Stimulated activated CD4-positive, alpha-beta T cell treated with anti-CD3 and anti-CD28 coated beads, Interleukin-15, amount 100 ng/mL, for 1 hour (primary cell): ENCODE measurements at places on chromosomes 5 and 9.
A peak's percentile ranks its signal among the peaks of the same experiment; 100 is the strongest.

DNA sequence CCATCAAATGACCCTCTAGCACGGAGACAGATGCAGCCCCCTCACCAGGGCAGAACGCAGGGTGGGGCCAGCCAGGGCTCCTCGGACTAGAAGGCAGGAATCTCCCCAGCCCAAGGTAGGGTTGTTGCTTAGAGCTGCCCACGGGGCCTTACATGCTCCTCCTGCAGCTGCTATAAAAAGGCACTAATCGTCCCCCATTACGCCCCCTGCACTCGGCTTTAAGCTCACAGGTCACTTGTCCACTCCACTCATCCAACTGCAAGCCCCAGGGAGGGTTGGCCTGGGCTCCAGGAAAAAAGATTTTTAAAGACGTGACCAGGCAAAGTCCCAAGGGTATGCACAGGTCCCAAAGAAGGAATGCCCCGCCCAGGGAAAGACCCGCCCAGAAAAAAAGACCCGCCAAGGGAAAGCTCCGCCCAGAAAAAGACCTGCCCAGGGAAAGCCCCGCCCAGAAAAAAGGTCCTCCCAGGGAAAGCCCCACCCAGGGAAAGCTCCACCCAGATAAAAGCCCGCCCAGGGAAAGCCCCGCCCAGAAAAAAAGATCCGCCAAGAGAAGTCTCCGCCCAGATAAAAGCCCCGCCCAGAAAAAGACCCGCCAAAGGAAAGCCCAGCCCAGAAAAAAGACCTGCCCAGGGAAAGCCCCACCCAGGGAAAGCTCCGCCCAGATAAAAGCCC lies 11.1 kb downstream of the GRIN1 start:
- DNase-seq, result no peak

GRCh38 chr9:136721339-136722092 lies 9.1 kb downstream of the DIPK1B start:
- DNase-seq, result no peak

DNA sequence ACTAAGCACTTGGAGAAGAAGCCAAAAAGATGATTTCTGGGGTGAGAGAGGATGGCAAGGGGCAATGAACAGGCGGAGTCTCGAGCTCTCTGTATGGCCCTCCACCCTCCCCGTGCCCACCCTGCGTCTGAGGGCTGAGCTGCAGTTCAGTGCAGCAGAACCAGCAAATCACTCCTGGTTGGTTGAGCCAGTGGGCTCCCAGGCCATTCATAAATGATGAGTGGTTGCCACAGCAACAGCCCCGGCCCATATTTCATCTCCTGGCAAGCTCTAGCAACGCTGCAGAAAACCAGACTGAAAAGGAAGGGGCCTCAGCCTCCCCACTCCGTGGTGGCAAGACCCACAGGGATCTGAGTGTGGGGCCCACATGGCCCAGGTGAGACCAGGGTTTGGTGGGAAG lies 93.8 kb upstream of the PPP1R26 start:
- DNase-seq, result no peak

DNA sequence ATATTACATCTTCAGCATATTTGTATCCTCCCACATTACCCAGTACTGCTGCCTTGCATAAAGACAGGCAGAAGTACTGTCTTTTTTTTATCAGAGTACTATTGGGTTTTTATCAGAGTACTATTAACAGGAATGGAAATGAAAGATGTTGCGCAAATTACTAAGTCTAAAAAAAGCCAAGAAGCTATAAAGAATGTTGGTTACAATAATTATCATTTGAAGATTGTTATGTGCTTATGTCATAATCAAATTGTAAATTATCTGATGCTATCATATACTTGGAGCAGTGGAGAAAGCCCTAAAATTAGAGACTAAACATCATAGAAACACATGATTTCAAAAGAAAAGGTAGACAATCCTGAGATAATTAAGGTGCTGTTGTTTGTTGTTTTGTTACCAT lies 188.8 kb downstream of the CCDC192 start:
- DNase-seq, result no peak

GRCh38 chr5:135089912-135090311 lies 55.9 kb upstream of the PITX1 start:
- DNase-seq, result no peak

DNA sequence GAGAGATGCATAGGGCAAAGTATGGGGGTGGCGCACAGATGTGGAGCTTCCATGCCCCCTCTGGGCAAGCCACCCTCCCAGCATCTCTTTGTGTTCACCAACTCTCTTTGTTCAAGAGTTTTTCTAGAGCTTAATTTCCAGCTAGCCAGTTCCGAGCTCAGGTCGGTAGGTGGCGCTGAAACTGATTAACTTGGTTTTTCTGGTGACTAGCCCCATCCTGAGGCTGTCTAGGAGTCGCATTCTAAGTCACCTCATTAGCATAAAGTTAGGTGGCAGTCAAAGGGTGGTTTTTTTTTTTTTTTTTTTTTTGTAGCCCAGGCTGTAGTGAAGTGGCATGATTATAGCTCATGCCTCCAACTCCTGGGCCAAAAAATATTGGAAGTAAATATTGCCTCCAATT lies 476.4 kb downstream of the KDM4C start:
- no peak for DNase-seq

GRCh38 chr5:98936948-98937715 lies 8.3 kb upstream of the CHD1 start:
- no peak for DNase-seq

- DNase-seq, result no peak
These were observed 26.1 kb upstream of the GLIPR2 start for GRCh38 chr9:36110434-36110833.

DNA sequence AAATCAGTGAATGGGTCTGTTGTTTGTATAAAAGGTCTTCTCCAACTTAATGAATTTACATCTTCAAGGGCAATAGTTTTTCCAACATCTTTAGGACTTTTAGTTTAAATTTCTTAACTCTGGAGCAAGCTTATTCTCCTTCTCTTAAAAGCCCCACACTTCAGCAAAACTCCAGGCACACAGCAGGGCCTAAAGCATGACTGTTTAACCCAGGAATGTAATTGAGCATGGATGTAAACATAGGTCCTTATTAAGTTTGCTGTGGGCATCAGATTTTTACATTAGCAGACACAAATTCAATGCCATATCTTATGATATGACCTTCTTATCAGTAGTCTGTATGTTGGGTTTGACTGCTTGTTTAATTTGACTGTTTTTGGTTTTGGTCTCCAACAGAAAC lies 78.9 kb downstream of the ABCA1 start:
- DNase-seq, result no peak

DNA sequence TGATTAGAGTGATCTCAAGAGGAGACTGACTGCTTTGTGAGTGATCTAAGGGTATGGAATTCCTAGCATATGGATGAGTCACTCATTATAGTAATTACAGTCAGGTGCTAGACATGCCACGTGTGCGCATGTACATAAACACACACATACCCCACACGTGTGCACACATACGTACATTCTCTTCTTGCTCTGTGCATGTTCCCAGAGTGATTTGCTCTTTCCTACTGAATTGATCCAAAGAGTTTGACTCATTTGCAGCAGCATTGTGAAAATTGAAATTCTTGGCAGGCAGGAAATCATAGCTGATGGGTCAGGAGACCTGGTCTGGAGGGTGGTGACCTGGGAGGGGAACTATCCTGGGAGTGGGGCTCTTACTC lies 63.8 kb downstream of the ANGPTL2 start:
- DNase-seq, result no peak

DNA sequence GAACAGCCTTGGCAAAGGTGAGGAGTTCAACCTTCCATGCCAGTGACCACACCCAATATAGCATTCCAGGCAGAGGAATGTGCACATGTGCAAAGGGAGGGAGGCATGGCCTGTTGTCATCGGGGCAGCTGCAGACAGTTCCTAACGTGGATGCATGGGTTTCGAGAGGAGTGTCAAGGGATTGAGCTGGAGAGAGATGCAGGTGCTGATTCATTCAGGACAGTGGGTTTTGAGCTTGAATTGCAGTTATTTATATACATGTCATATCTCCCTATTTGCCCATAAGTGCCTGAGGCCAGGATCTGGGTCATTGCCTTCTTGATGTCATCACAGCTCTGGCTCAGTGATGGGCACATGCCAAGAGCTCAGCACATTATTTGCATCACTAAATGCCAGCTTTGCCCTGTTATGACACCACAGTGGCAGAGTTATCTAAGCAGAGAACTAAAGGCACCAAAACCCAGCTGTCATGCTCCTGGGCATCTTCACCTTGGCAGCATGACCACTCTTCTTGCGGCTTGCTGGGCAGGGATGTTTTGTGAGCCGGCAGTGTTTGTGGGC lies 278.0 kb downstream of the NTRK2 start:
- no peak for DNase-seq

- no peak for DNase-seq
These were observed 467.0 kb downstream of the CDH10 start for GRCh38 chr5:24177821-24178220.

DNA sequence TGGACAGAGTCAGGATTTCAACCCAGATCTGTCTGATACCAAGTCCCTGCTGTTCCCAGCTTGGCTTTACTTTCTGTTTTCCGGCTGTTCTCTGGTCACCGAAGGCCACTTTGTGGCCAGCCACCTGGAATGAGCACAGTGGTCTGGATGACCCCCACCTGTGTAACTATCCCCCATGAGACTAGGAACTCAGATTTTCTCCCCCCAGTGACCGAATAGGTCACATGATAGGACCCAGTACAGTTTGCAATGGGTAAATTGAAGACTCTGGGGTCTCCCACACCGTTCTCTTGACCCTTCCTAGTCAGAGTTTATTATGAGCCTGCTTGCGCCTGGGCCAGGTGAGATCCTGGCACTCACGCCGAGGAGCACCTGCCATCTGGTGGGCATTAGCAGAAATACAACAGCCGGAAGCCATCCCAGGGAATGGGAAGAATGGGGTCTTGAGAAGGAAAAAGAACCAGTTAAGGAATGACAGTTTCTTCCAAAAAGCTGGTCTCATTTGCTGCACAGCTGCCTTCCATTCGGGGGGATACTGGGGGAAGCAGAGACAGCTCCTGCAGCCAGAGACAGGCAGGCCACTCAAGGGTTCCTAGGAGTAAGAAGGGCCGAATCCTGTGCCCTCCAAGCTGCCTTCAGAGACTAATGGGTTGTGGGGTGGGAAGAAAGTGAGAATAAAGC lies 7.1 kb downstream of the PHYHD1 start:
- peak; percentile 25 for DNase-seq

DNA sequence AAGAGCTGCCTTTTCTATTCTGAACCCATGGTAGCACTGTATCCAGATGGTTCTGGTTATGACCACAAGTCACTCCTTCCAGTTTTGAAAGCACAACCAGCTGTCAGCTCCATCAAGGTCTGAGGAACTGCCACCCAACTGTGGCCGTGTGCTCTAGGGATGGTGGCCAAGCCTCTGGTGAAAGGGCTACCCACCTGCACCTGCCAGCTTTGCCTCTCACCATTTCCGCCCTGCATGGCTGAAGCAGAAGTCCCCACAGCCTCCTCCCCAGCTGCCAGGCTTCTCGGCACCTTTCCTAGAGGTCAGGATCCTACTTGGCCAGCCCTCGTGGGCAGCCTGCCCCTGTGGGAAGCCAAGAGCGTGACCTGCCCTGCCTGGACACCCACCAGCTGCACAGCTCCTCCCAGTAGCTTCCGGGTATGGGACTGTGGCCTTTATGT lies 16.8 kb downstream of the SEMA5A start:
- no peak for DNase-seq

DNA sequence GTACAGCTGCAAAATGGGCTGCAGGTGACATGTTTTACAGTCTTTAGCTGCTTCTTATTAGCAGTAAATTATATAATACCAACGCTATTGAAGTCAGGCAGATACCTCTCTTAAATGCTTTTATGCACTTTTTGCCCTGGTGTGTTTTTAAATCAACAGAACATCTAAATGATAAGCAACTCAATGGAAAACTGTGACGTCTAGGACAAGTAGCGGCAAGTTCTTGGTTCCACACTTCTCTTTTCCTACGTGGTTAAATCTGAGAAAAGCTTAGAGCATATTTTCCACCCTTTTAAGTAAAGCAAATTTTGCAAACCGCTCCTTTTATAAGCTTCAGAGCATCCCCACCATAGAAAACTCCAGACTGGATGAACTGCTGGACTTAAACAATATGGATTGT lies 58.1 kb downstream of the CEMIP2 start:
- DNase-seq, result no peak

- DNase-seq, result no peak
These were observed 92.0 kb upstream of the RAI14 start for GRCh38 chr5:34563931-34564709.

- no peak for DNase-seq
These were observed 241.5 kb downstream of the NR3C1 start for GRCh38 chr5:143161885-143162540.

DNA sequence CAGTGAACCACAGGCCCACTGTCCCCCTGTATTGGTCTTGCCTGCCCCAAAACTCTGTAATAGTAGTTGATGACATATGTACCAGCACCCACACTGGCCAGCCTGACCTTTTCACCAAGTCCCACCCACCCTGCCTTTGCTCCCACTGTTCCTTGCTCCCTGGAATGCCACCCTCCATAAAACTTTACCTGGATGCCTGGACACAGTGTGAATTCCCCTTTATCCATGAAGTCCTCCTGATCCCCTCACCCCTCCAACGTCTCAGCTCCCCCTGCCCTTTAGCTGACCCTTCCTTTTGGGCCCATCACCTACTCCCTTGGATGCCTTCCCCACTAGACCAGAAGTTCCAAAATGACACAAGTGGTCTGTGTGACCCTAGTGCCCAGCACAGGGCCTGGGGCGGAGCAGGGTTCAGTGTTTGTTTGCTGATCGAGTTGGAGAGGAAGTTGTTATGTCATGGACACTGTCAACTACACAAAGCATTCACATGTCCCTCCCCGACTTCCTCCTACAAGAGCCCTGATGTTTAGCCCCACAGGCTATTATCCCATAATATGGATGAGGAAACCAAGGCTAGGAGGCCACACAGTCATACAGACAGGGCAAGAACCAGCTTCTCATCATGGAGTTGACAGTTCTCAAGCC lies 16.1 kb downstream of the AMBP start:
- DNase-seq, result no peak

GRCh38 chr9:124133727-124134126 lies 122.2 kb downstream of the LHX2 start:
- DNase-seq, result no peak

DNA sequence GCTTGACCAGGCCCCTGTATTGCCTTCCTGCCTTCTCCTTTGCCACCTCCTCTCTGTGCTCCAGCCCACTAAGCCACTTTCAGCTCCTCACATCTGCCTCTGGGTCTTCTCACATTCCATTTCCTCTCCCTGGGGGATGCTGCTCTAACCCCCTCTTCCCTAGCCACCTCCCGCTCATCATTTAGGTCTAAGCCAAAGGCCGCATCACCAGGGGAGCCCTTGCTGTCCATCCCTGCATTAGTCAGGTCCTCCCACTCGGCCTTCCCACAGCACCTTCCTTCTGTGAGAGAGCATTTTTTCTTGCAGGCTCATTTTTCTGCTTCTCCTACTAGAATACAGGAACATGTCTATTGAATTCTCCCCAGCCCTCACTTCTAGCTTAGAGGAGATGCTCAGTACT lies 72.6 kb upstream of the GALNT10 start:
- no peak for DNase-seq

- no peak for DNase-seq
These were observed 28.4 kb downstream of the PSAT1 start for GRCh38 chr9:78325343-78325742.

DNA sequence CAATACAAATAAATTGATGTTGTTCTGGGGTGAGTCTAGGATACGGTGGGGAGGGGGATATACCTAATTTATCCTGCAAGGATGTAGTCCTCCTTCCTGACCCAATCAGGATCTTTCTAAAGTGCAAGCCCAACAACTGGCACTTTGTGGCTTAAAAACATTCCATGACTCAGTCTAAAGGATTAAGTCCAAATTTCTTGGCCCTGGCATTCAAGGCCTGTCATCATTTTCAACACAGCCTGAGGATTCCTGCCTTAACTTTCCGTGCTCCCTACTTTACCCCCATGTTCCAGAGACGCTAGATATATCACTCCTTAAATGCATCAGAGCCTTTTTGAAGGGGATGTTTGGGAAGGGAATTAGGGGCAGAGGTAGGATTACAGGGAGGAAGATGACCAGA lies 1.0 kb downstream of the FAM221B start:
- DNase-seq, result no peak
